ENCODE measurements at places on chromosomes 16 and 17.
A peak's percentile ranks its signal among the peaks of the same experiment; 100 is the strongest.

DNA sequence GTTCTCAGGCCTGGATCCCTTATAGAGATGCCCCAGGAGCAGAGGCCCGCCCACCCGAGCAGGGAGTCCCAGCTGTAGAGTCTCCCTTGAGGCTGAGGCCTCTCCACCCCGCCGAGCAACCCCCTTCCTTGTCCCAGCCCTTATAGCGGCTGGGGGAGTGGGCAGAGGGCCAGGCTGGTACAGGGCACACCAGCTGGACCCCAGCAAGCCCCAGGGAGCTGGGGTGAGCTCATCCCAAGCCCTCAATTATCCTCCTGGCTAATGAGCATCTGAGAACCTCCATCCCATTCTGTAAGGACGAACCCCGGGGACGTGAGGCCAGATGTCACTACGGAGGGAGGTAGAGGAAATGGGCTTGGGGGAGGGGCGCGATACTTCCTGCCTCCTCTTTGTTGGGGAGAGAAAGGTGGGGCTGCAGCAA is 3.2 kb upstream of the SNN start:
- no peaks in the 10 kb centered on the region for H3K36me3 ChIP-seq
- H3K27me3 ChIP-seq = no peaks in the 10 kb centered on the region
- peaks cover 14% of the 10 kb centered on the region for H3K4me1 ChIP-seq

- peaks cover 26% of the 10 kb centered on the region for H3K36me3 ChIP-seq
- H3K27me3 ChIP-seq = peaks cover 13% of the 10 kb centered on the region
- H3K4me1 ChIP-seq = peaks cover 6% of the 10 kb centered on the region
These were observed 1.4 kb downstream of the DNASE1L2 start for GRCh38 chr16:2237493-2238149.

DNA sequence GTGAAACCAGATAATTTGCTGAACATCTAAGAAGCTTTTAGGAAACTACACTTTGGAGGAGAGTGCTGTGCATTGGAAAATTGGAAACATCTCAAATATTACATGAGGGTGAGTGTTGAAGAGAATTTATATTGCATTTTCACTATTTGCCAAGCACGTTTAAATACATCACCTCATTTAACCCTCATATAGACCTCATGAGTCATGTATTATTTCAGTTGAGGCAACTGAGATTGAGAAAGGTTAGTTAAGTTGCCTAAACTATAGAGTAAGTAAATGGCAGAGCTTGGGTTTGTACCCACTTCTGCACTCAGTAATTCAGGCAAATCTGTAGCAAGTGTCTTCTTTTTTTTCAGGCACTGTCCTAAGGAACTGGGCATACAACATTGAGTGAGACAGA is 3.7 kb upstream of the NLK start:
- H3K36me3 ChIP-seq = no peaks in the 10 kb centered on the region
- H3K4me3 ChIP-seq = no peak overlapping the region
- no peaks in the 10 kb centered on the region for H3K27me3 ChIP-seq
- peak overlapping the region; percentile 11 for H3K27ac ChIP-seq
- DNase-seq = peak; percentile 3

DNA sequence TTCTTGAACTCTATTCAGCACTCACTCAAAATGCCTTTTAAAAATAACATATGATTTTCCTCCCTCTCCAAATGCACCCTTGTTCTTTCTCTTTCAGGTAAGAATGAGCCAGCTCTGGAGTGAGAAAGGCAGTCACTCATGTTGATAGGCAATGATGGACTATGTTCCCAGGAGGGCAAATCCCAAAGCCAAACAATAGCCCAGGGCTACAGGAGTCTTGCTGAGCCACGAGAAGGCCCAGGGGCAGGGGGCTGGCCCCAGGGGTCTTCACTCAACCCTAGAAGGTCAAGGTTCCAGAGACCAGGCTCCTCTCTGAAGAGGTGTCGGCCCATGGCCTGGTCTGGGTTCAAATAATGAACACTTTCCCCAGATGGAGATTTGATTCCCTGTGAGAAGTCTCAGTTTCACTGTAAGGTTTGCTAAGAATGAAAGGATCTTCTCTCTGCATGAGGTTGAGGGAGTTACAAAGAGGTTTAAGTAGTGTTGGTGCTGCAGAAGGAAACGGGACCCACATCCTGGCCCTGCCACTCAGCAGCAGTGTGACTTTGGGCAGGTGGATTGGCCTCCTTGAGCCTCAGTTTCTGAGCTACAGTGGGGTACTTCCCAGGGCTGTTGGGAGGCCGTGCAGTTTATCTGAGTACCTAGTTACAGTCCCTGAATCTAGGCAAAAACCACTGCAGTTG is 49.0 kb downstream of the RTN4RL1 start:
- H3K27ac ChIP-seq = no peak overlapping the region
- no peaks in the 10 kb centered on the region for H3K36me3 ChIP-seq
- no peak overlapping the region for H3K4me3 ChIP-seq
- H3K4me1 ChIP-seq = no peaks in the 10 kb centered on the region
- peak; percentile 53 for DNase-seq
